ENCODE measurements at places on chromosomes 1 and 21.
A peak's percentile ranks its signal among the peaks of the same experiment; 100 is the strongest.

- no peak for DNase-seq
Observed at GRCh38 chr1:44032170-44032790, 1.0 kb upstream of the SLC6A9 start.

GRCh38 chr1:210364479-210364878, 35.8 kb downstream of the HHAT start:
- DNase-seq: no peak

GRCh38 chr1:61497013-61497412, 227.9 kb downstream of the TM2D1 start:
- DNase-seq: no peak

- no peak for DNase-seq
Observed at GRCh38 chr1:224498574-224499170, 64.1 kb upstream of the WDR26 start.

DNA sequence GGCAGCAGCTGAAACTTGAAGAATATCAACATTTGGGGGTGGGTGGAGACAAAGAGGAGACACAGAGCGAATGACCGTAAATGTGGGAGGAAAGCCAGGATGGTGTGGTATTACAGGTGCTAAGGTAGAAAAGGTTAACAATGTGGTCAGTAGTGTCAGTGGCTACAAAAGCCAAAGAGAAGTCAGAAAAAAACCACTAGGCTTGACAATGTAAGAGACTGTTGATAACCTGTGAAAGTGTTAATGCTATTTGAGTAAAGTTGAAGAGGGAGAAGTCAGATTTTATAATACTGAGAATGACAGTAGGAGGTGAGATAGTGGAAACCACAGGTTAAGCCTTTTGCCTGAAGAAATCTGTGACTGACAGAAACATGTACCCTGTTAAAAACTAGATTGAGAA, 120.8 kb downstream of the CLEC20A start:
- DNase-seq: no peak

- no peak for DNase-seq
Observed at GRCh38 chr21:38645282-38645681, 147.0 kb upstream of the ERG start.

GRCh38 chr21:44529503-44530125, 10.4 kb downstream of the KRTAP10-1 start:
- no peak for DNase-seq

GRCh38 chr1:200053646-200054045, 26.1 kb downstream of the NR5A2 start:
- no peak for DNase-seq

GRCh38 chr21:36203603-36203889, 46.9 kb downstream of the DOP1B start:
- no peak for DNase-seq

GRCh38 chr1:154747740-154748404, 122.2 kb downstream of the KCNN3 start:
- peak; percentile 8 for DNase-seq

DNA sequence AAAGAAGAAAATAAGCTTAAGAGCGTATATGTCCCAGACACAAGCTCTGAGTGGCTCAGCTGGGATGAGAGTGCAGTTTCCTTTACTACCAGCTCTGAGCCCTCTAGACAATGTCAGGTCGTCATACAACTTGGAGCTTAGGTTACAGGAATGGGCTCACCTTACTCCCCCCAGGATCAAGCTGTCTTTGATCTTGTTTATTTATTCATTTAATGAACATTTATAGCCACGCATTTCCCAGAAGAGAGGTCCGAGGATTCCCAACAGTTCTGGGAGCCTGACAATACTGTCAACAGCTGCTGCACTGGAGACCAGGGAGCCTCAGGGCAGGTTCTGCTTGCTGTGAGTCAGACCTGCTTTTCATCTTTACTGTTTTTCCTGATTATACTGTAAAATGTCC, 378.9 kb downstream of the PLPP3 start:
- DNase-seq: no peak

GRCh38 chr1:26799479-26800142, 11.9 kb downstream of the PIGV start:
- no peak for DNase-seq

- no peak for DNase-seq
Observed at GRCh38 chr1:212401838-212402582, 12.7 kb downstream of the PACC1 start.

All from naive B cell (primary cell).